OCI-LY7 (cell line): ENCODE measurements at places on chromosomes 7 and 10. TPM values are rescaled to one million over a fixed set of nuclear protein-coding genes. Genes with fewer than 3 reads are reported as not detected.

- DNase-seq: no peak
These were observed 534.9 kb upstream of the GALNT17 start for GRCh38 chr7:70597066-70597465.

GRCh38 chr7:98252425-98253054 lies 508 bp upstream of the TECPR1 start:
- no peak for DNase-seq

DNA sequence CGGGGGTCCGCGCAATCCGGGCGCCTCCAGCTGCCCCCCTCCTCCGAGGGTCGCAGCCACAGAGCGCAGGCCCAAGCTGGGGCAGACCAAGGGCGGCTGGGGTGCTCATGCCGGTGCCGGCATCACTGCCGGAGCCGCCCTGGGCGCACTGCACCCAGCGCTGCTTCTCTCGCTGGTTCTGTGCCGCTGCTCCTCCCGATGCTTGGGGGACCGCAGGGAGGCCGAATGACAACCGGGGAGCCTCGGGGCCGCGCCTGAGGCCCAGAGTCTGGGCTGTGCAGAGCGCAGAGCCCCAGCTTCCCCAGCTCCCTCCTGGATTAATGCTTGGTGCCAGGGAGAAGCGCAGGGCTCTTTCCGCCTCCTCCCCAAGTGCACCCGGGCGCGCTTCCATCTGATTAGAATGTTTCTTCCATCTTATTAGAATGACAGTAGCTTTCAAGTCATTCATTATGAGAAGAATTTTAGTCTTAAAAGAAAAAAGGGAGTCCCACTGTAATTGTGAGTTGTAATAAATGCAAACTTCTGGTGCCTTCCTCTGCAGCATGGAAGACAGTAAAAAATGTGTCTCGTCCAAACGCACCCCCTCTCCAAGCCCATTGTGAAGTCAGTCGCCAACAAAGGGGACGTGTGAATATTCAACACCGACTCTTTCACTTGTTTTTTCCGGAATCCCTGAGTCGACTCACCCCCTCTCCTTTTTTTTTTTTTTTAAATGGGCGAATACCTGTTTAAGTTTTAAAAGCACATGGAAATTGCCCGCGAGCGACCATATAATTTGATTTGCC lies 19.5 kb upstream of the PTF1A start:
- DNase-seq: no peak

GRCh38 chr7:2551418-2551817 lies 3.9 kb downstream of the BRAT1 start:
- no peak for DNase-seq

Gene OPALIN
- not detected in 2 replicates for total RNA-seq
